Activated naive CD4-positive, alpha-beta T cell treated with anti-CD3 and anti-CD28 coated beads, Interleukin-2, amount 50 U/mL, for 16 hours (primary cell): ENCODE measurements at places on chromosomes 5 and 9.

GRCh38 chr5:138111937-138112336 lies 27.3 kb downstream of the NME5 start:
- no peak for DNase-seq

GRCh38 chr5:141272906-141273305 lies 27.7 kb downstream of the PCDHB15 start:
- no peak for DNase-seq

GRCh38 chr5:143201589-143201988 lies 201.9 kb downstream of the NR3C1 start:
- DNase-seq, result no peak

DNA sequence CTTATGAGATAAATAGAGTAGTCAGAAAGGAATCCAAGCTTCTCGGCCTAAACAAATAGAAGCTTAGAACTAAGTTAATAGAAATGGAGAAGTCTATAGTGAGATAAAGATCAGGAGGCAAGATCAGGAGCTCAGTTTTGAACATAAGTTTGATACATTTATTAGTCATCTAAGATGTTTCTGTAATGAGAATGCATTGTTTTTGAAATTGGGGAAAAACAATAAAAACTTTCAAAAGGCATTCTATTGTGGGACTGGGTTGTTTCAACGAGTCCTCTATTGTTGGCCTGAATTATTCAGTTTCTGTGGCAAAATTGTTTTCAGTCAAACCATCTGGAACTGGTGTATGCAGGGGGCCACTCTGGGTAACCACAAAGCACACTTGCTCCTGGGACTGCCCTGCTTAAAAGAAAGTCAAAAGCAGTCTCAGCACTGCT lies 181.0 kb upstream of the CLINT1 start:
- DNase-seq, result no peak

DNA sequence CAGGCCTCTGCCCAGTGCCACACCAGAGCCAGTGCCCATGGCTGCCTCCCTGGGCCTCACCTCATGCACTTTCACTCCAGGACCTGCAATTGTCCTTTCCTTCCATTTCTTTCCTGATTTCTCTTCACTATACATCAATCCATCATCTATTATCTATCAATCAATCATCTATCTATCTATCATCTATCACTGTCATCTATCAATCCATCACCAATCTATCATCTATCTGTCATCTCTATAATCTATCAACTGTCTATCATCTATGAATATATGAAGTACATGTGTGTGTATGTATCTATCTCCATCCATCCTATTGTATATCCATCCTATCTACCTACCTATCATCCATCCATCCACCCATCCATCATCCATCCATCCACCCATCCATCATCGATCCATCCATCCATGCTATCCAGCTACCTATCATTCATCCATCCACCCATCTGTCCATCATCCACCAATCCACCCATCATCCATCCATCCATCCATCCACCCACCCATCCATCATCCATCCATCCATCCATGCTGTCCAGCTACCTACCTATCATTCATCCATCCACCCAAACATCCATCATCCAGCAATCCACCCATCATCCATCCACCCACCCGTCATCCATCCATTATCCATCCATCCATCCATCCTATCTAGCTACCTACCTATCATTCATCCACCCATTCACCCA lies 26.9 kb downstream of the SLC6A3 start:
- no peak for DNase-seq

DNA sequence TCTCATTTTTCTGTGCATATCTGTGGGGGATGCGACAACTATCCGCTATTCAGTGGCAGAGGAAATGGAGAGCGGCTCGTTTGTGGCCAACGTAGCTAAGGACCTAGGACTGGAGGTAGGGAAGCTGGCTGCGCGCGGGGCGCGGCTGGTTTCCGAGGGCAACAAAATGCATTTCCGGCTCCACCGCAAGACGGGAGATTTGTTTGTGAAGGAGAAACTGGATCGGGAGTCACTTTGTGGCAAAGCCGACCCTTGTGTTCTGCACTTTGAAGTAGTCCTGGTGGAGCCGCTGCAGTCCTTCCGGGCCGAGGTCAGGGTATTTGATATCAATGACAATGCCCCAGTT lies 320 bp downstream of the PCDHB1 start:
- no peak for DNase-seq

GRCh38 chr5:1322036-1322900 lies 22.6 kb downstream of the CLPTM1L start:
- no peak for DNase-seq
